ENCODE measurements at places on chromosomes 3 and 15. TPM values are rescaled to one million over a fixed set of nuclear protein-coding genes. Genes with fewer than 3 reads are reported as not detected.

The CYP1A1 gene
- total RNA-seq, result 1.2 TPM

- DNase-seq, result no peak
Observed at GRCh38 chr15:67380921-67381320, 126.3 kb downstream of the IQCH start.

DNA sequence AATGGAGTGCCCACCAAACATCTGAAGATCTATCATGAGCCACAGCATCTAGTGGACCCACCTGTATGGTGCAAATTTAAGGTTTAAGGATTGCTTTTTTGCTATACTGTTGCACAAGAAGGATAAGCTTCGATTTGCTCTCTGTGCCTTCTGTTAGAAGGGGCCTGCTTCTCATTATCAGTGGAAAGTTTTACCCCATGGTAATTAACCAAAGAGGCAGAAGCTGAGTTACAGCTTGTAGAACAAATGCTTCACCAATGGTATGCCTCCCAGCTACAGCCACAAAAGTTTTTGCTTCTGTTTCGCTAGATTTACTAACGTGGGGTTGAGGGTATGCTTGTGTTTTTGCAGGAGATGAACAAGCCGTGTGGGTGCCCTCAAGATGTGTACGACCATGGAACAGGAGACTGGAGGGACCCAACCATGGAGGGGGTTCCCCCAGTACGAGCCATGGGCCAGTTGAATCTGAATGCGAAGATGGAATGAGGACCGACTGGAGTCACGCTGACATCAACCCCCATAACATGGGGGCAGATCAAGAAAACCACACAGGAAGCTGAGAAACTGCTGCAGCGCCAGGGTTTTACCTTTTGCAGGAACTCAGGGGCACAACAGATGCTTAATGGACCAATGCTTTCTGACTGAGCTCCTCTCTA, 43.5 kb downstream of the ACAD9 start:
- peak; percentile 80 for DNase-seq

DNA sequence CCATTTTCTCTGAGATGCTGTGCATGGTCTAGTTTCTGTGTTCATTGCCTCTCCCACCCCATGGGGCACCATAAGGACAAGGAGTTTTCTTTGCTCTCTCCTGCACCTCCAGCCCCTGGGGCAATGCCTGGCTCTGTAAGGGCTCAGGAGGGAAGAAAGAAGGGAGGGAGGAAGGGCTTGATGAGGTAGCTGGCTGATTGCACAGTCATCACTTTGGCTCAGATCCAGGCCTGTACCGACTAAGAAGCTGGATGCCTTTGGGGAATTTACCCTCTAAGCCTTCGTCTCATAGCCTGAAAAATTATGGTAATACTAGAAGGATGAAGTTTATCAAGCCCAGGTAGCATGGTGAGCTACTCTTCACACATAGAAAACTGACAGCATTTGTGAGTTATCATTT, 382.9 kb downstream of the GABRG3 start:
- no peak for DNase-seq

GRCh38 chr3:187223799-187224198, 26.5 kb downstream of the RTP1 start:
- no peak for DNase-seq

GRCh38 chr3:46987743-46988401, 8.4 kb downstream of the NBEAL2 start:
- peak; percentile 97 for DNase-seq

GRCh38 chr3:161166051-161166450, 55.1 kb upstream of the NMD3 start:
- DNase-seq, result no peak

The EFHB gene
- total RNA-seq, result 0.66 TPM

GRCh38 chr15:90266485-90266884, 1.0 kb downstream of the NGRN start:
- DNase-seq, result peak; percentile 60

The THAP10 gene
- 0.47 TPM for total RNA-seq

GRCh38 chr15:101156061-101156460, 95.8 kb downstream of the CHSY1 start:
- no peak for DNase-seq

The PCOLCE2 gene
- total RNA-seq, result not detected

DNA sequence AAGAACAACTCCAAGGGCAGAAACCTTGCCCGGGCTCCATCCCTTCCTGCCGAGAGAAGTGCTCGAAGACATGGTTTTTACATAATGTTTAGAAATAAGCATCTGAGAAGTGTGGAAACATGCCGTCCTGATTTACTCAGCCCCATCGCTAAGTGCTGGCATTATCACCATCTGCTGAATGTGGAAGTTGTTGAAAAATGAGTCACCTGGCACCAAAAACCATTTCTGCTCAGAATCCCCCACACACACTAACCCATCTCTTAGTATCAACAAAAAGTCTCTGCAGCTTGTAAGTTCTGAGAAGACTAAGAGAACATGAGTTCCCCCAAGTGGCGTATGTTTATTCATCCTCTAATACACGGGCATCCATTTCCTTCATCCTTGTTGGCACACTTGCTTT, 51.0 kb upstream of the ARL8B start:
- DNase-seq, result no peak

The SUCNR1 gene
- total RNA-seq, result not detected

The PLCB2 gene
- total RNA-seq, result 120 TPM

The SENP8 gene
- total RNA-seq, result 1.1 TPM
